NCI-H1436 (cell line): ENCODE measurements at places on chromosomes 6 and 20.
A peak's percentile ranks its signal among the peaks of the same experiment; 100 is the strongest.

DNA sequence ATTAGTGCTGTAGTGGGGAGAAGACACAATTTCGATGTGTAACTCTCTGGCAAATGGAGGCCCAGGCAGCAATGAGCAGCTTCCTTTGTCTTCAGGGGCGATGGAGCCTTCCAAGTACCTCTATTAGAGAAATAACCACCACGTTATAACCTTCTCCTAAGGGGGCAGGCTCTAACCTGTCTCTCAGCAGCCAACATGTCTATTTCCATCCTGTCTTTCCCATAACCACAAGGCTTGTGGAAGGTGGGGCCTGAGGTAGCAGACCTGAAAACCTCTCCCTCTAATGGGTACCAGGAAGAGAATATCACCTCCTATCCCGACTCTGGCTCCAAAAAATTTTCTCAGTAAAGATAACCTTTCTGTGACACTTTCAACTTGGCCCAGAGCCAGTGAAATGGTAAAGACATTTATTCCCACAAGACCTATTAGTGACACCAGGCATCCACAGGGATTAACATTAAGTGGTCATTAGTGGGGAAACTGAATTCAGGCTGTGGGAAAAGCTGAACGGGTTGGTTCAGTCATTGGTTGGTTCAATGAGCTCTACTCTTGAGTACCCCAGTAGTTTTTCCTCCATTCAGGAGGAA is 4.0 kb downstream of the PEX6 start:
- peak; percentile 14 for DNase-seq

- DNase-seq = no peak
Observed at GRCh38 chr20:33908336-33908735, 85.4 kb upstream of the RALY start.

GRCh38 chr6:111565326-111566221 is 40.1 kb downstream of the TRAF3IP2 start:
- DNase-seq = peak; percentile 68

DNA sequence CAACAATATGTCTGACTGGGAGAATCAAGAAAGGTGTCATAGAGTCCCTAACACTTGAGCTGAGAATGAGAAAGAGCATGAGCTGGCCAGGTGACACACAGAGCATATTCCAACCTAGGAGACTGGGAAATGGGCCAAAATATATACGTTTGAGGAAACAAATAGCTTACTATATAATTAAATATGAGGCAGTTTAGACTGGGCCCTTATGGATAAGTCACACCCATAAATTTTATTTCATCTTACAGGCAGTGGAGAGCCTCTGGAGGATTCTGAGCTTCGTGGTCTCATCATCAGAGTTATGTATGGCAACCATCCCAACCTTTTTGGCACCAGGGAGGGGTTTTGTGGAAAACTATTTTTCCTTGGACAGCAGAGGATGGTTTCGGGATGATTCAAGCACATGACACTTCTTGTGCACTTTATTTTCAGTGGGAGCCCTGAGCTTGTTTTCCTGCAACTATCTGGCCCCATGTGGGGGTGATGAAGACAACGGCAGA is 12.9 kb upstream of the NQO2 start:
- no peak for DNase-seq

DNA sequence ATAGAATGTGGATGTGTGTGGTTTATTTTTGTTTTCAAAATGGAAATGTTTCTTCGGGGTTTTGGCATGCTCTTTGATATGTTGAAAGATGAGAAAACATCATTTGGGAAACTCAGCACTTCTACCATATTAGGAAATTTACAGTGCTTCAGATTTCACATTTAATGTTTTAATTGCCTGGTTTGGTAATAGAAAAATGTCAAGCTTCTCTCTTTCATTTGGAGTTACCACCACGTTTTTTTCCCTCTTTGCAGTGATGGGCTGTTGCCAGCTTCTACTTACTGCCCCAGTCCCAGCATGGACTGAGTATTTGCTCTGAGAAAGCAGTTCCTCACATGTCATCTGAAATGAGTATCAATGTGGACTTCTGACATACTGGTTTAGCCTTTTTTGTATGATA is 267.7 kb downstream of the PRL start:
- no peak for DNase-seq

DNA sequence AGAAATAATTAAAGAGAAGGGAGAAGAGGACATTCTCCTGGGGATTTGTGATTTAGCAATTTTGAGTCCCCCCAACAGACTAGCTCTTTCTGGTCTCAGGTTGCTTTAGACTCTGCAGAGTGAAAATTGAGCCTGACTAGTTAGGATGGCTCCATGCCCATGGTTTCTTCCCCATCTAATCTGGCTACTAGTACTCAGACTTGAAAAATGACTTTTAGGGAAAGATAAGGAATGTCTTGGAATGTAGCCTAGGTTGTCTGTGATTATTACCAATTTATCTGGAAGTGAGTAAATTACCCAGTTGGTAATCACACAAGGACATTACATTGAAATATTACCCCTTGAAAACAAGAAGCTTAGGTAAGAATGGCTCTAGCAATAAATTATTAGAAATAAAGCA is 4.2 kb downstream of the BEND6 start:
- DNase-seq = no peak

- DNase-seq = peak; percentile 25
Observed at GRCh38 chr6:122726649-122727048, 52.9 kb upstream of the FABP7 start.

- no peak for DNase-seq
Observed at GRCh38 chr20:53739799-53740785, 146.5 kb upstream of the ZNF217 start.

- DNase-seq = no peak
Observed at GRCh38 chr6:26016963-26017631, 54.5 kb downstream of the TRIM38 start.

- no peak for DNase-seq
Observed at GRCh38 chr6:104969108-104969507, 12.2 kb downstream of the LIN28B start.

GRCh38 chr20:55761100-55761499 is 244.2 kb downstream of the CBLN4 start:
- DNase-seq = no peak

DNA sequence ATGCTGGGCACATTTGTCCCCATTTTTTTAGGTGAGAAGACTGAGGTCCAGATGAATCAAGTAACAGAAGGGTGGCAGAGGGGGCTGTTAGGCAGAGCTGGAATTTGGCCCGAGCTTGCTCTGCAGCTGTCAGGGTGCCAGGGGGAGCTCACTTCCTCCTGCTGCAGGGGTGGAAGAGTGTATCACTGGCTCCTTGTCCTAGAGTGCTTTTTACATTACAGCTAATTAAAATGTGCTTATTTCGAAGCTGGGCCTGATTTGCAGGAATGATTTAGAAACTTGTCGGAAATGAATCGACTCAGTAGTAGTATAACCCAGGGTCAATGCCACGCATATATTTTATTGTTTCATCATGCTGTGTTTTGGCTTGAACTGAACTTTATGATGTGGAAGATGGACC is 11.1 kb downstream of the TOX2 start:
- peak; percentile 35 for DNase-seq

GRCh38 chr6:3108746-3109414 is 9.6 kb upstream of the BPHL start:
- no peak for DNase-seq

DNA sequence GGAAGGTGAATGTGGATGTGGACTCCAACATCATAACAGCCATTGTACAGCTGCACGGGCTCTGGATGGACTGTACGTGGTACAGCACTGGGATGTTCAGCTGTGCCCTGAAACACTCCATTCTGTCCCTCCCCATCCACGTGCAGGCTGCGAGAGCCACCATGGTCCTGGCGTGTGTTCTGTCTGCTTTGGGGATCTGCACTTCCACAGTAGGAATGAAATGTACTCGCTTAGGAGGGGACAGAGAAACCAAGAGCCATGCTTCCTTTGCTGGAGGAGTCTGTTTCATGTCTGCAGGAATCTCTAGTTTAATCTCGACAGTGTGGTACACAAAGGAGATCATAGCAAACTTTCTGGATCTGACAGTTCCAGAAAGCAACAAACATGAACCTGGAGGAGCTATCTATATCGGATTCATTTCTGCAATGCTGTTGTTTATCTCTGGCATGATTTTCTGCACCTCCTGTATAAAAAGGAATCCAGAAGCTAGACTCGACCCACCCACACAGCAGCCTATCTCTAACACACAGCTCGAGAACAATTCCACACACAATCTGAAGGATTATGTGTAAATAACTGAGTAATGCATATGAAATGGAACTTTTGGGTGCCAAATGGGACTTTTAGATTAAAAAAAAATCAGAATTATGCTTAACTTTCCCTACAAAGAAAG is 12.1 kb downstream of the CLDN20 start:
- no peak for DNase-seq

DNA sequence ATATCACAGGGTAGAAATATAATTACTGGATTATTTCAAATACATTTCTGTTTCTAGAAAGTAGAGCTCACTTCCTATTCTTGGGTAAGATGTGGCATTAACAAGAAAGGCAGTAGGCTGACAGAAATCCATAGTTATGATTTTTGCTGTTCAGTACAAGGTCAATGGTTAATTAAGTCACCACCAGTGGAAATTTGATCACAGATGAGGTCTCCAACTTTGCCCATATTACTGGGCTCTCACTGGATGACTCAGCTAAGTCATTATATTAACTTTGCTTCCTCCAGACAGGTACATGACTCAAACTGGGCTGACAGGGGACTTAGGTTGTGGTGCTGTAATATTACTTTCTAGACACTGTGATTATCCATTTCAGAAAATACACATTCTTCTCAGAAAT is 212.4 kb downstream of the GRIK2 start:
- no peak for DNase-seq

DNA sequence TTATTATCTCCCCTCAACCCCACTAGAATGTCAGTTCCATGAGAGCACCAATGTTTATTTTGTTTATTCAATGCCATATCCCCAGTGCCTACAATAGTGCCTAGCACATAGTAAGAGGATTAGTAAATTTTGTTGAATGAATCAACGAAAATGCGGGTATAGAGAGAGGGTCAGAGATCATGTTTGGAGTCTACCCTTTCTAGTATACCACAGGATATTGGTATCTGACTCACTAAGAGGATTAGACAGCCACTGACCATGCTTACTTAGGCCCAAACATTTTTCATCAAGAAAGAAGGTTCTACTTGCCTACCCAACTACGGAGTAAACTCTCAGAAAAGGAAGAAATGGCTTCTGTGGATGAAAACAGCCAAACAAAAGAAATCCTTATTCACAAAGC is 356.8 kb downstream of the BTBD9 start:
- DNase-seq = no peak

DNA sequence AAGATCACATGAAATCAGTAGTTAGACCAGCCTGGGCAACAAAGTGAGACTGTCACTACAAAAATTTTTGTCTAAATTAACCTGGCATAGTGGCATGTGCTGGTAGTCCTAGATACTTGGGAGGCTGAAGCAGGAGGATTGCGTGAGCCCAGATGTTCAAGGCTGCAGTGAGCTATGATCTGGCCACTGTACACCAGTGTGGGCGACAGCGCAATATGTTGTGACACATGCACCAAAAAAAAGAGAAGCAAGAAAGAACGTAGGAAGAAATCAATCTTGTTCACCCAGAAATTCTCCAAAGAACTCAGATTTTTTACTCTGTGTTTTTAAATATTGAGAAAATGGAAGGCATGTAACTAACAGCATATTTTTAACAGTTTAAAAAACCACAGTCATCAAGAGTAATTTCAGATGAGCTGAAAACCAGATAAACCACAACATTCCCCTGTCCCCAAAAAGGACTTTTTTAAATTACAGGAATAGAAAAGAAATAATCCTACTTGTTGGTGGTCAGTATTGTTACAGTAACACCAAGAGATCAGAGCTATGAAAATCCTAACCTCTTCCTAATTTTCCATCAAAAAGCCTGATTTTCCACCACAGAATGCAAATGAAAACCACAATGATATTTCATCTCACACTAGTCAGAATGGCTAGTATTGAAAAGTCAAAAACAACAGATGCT is 240.2 kb downstream of the KHDC1L start:
- no peak for DNase-seq

GRCh38 chr6:153989989-153990388 is 49.1 kb upstream of the OPRM1 start:
- DNase-seq = no peak

DNA sequence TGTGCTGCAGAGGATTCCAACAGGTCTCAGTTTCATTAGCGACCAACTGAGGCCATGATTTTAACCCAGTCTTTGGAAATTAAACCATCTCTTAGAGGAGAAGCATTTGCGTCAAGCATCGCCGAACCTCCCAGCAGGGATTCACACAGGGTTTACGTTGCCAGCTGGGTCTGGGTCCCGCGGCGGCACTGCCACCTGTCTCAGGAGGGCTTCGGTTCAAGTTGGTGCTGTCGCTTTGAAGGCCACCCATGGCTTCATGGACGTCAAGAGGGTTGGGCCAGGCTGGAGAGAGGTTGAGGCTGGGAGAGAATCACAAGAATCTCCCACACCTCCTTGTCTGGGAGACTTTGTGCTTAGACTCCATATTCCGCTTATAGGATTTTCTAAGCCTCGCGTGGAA is 43.0 kb upstream of the FRMD1 start:
- DNase-seq = no peak

DNA sequence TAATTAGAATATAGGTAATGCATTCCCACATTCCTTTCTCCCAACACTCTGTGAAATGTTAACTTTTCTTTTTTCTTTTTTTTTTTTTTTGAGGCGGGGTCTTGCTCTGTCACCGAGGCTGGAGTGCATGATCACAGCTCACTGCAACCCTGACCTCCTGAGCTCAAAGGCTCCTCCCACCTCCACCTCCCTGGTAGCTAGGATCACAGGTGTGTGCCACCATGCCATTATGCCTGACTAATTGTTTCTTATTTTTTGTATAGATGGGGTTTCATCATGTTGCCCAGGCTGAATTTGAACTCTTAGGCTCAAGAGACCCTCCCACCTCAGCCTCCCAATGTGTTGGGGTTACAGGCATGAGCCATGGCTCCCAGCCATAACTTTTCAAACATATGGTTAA is 135.7 kb upstream of the SHLD1 start:
- no peak for DNase-seq

DNA sequence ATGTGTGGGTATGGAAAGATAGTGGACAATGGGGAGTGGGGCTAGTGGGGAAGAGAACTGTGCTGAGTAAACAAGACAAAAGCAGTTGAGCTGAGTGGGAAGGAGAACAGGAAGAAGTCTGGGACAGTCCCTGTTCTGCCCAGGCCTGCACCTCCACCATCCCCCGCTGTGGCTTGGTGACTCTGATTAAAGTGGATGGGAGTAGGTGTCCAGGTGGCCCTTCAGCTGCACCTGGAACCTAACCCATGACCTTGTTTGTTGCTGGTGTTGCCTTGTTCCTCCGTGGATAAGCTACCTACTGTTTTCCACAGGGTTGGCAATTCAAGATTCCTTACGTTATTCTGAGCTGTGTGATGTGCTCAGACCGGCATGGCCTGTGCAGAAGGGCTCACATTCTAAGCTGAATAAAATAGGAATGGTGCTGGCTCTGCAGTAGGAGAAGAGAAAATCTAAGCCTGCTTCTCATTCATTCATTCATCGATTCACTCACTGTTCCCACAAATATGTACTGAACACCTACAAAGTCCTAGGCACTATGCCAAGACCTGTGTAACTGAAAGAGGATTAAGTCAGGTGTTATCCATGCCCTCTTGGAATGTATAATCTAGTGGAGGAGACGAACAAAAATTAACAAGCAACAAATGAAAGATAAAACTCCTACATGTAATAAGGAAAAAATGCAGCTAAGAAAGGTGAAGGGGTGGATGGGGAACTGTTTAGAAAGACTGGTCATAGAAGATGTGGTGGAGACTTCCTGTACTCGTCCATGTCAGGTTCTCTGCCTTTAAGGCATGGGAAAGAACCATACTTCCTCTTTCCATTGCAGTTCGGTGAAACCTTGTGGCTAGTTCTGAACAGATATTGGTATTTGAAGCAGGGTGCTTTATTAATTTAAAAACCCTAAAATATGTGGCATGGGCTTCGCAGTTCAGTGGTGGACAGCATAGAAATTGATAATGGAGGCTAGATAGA is 10.1 kb upstream of the CALHM6 start:
- DNase-seq = no peak

GRCh38 chr6:128036808-128037570 is 136.1 kb upstream of the THEMIS start:
- DNase-seq = no peak
